ENCODE measurements at places on chromosomes 2 and 18.

GRCh38 chr2:76564734-76565133 is 854.0 kb upstream of the GCFC2 start:
- H3K27ac ChIP-seq: no peak overlapping the region
- H3K4me3 ChIP-seq: no peak overlapping the region
- H3K27me3 ChIP-seq: no peaks in the 10 kb centered on the region

DNA sequence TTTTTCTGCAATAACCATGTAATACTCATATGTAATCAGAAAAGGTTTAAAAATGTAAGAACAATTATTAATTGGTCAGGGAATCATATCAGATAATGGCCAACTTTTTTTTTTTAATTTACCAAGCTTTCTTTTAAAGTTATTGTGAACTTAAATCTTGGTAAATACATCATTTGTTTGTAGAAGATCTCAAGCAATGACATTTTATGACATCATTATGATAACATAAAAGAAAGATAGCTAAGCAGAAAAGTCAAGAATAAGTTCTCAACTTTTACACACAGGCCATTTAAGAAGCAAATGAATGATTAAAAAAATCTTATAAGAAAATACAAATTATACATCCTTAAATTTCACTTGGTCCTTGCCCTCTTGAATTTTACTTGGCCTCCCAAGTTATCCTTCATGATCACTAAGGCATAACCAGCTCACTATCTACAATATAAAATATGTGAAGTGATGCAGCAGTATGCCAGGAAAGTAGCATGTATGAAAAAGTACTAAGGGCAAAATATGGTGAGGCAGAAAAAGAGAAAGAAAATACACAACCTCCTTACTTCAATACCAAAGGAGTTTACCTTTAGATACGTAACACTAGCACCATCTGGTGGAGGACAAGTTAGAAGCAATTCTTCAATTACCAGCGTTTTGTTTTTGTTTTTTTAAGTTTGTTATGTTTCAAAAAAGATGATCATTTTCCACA is 116.6 kb downstream of the SRBD1 start:
- H3K4me3 ChIP-seq: no peak overlapping the region
- H3K27me3 ChIP-seq: no peaks in the 10 kb centered on the region
- peak; percentile 69 for DNase-seq
- no peaks in the 10 kb centered on the region for H3K36me3 ChIP-seq

GRCh38 chr2:157933160-157933920 is 57.2 kb upstream of the ACVR1 start:
- no peak overlapping the region for H3K27ac ChIP-seq
- no peaks in the 10 kb centered on the region for H3K36me3 ChIP-seq
- H3K4me1 ChIP-seq: no peaks in the 10 kb centered on the region
- peaks cover 3% of the 10 kb centered on the region for H3K27me3 ChIP-seq
- H3K4me3 ChIP-seq: no peak overlapping the region

DNA sequence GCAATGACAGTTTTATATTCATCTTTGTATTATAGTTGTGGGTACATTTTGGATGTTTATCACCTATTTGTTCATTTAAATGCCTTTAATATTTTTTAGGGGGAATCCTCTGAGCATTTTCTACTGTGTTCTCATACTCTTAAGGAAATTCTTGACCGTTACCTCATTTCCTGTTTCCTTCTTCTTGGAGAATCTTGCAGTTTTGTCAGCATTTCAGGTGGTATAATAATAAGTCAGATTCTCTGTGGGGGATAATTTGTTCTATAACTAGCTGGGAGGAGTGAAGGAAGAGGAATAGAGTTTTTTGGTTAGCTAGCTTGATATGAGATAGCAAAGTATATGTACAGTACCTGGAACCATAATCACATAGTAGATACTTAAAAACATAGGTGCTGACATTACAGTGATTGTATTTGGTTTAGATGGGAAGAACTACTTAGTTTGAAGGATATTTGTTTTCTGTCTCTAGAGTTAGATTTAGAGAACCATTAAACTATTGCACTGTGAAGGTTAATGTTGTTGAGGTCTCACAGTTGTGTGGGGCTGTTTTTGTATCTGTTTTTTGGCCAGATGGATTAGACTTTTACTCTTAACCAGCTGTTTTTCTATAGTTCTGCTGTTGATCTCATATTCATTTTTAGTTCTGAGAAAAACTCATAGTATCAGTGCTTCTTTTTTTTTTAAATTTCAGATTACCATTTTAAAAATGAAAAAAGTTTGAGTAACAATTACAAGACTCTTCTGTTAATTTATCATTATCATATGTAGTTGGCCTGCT is 14.2 kb downstream of the MTX2 start:
- no peak overlapping the region for H3K27ac ChIP-seq
- no peaks in the 10 kb centered on the region for H3K4me1 ChIP-seq
- DNase-seq: no peak
- H3K27me3 ChIP-seq: no peaks in the 10 kb centered on the region
- no peaks in the 10 kb centered on the region for H3K36me3 ChIP-seq
- no peak overlapping the region for H3K4me3 ChIP-seq

DNA sequence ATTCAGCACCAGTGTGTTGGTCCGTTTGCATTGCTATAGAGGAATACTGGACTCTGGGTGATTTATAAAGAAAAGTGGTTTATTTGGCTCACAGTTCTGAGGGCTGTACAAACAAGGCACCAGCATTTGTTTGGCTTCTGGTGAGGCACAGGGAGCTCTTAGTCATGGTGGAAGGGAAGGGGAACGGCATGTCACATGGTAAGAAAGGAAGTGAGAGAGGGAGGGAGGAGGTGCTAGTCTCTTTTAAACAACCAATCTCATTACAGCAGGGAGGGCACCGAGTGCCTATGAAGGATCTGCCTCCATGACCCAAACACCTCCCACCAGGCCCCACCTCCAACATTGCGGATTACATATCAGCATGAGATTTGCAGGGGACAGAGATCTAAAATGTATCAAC is 143.9 kb upstream of the DLX2 start:
- H3K36me3 ChIP-seq: no peaks in the 10 kb centered on the region
- no peaks in the 10 kb centered on the region for H3K4me1 ChIP-seq
- peak; percentile 24 for DNase-seq
- H3K27me3 ChIP-seq: no peaks in the 10 kb centered on the region
- no peak overlapping the region for H3K4me3 ChIP-seq

- H3K4me1 ChIP-seq: no peaks in the 10 kb centered on the region
- no peak overlapping the region for H3K4me3 ChIP-seq
- DNase-seq: no peak
- H3K27ac ChIP-seq: no peak overlapping the region
- peaks cover 10% of the 10 kb centered on the region for H3K27me3 ChIP-seq
Measured at GRCh38 chr2:177759443-177759842, 313.1 kb downstream of the PDE11A start.

DNA sequence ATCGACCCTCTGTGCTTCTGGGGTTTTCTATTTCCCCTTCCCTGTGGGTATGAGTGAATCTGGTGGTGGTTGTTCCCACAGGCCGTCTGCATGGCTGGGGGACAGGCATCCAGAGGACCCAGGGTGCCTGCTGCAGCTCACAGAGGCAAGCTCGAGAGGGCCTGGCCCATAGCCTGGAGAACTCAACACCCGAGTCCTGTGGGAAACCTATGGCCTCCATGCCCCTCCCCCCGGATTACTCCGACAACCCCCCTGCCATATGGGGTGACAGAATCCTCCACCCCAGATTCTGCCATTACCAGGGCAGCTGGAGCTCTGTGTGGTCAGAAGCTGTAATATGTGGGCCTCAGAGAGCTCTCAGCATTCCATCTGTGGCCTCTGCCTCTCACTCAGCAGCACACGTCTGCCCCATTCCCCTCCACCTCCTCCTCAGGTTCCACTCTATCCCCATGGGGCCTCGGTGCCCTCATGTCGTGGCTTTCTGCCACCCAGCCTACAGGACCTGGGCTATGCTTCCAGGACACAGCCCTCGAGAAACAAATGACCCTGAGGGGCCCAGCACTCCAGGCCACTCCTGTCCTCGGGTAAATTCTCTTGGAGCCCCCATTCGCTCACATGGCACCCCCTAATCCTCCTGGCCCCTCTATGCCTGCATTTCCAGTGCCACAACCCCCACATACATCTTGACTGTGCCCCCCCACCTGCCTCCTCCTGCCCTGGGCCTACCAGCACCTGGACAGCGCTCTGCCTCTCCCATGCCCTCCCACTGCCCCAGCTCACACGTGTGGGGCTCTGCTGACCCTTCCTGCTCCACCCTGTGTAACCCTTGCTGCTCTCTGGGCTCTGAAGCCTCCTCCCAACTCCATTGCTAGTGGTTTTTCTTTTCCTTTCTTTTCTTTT is 3.6 kb downstream of the MZT2A start:
- H3K27me3 ChIP-seq: no peaks in the 10 kb centered on the region
- H3K4me1 ChIP-seq: peaks cover 21% of the 10 kb centered on the region
- H3K4me3 ChIP-seq: no peak overlapping the region
- H3K27ac ChIP-seq: no peak overlapping the region
- H3K36me3 ChIP-seq: no peaks in the 10 kb centered on the region
- DNase-seq: no peak

GRCh38 chr2:57156231-57156924 is 890.2 kb upstream of the VRK2 start:
- no peaks in the 10 kb centered on the region for H3K4me1 ChIP-seq
- H3K27me3 ChIP-seq: no peaks in the 10 kb centered on the region

DNA sequence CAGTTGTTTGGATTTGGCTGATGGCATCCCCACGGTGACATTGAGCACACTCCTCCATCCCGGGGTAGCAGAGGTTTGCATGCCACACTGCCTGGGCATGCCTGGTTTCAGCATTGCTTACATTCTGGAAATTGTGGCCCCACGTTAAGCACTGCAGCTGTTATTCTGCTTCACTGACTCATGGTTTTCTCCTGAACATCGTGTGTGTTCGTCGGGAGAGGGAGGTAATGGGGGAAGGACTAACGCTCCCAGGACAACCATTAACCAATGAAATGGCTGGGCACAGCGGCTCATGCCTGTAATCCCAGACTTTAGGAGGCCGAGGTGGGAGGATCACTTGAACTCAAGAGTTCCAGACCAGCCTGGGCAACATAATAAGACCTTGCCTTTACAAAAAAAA is 28.2 kb upstream of the YWHAQ start:
- no peak overlapping the region for H3K4me3 ChIP-seq
- H3K4me1 ChIP-seq: peaks cover 13% of the 10 kb centered on the region
- no peaks in the 10 kb centered on the region for H3K36me3 ChIP-seq
- H3K27ac ChIP-seq: no peak overlapping the region
- no peaks in the 10 kb centered on the region for H3K27me3 ChIP-seq

GRCh38 chr2:113986762-113987290 is 96.9 kb downstream of the ACTR3 start:
- H3K4me1 ChIP-seq: no peaks in the 10 kb centered on the region
- H3K27me3 ChIP-seq: no peaks in the 10 kb centered on the region
- no peaks in the 10 kb centered on the region for H3K36me3 ChIP-seq
- DNase-seq: no peak
- H3K27ac ChIP-seq: no peak overlapping the region

- H3K27me3 ChIP-seq: peaks cover 6% of the 10 kb centered on the region
- H3K4me1 ChIP-seq: no peaks in the 10 kb centered on the region
- no peaks in the 10 kb centered on the region for H3K36me3 ChIP-seq
- H3K4me3 ChIP-seq: no peak overlapping the region
- H3K27ac ChIP-seq: no peak overlapping the region
- DNase-seq: no peak
Measured at GRCh38 chr2:69086466-69086865, 73.5 kb downstream of the ANTXR1 start.

DNA sequence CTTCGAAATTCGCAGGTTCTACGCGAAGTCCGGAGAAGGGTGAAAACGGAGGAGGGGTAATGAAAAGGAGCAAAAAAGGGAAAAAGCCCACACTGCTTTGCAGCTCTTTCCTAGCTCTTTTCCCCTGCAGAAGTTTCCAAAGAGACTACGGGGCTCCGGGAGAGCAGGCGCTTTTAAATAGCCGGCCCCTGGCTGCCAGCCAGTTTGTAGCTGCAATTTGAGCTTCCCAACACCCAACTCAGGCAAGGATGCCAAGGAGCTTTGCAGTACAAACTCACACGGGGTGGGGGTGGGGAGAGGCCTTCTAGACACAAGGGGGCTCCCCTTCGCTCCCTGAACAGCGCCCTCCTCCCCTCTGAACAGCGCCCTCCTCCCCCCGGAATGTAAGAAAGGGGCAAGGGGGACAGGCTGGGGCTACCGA is at the start of gene IGFBP5:
IGFBP5 (minus strand) TSS at position 149 of the 421 bp plus-strand sequence. CDS start 774 bp downstream, outside the sequence.
- H3K4me1 ChIP-seq: peaks cover 26% of the 10 kb centered on the region
- H3K36me3 ChIP-seq: no peaks in the 10 kb centered on the region
- no peak for DNase-seq
- no peak within 1 kb of the TSS for H3K27ac ChIP-seq

- DNase-seq: no peak
- H3K4me3 ChIP-seq: no peak overlapping the region
- no peaks in the 10 kb centered on the region for H3K27me3 ChIP-seq
- H3K27ac ChIP-seq: no peak overlapping the region
Measured at GRCh38 chr18:52046842-52047241, 293.2 kb upstream of the DCC start.

DNA sequence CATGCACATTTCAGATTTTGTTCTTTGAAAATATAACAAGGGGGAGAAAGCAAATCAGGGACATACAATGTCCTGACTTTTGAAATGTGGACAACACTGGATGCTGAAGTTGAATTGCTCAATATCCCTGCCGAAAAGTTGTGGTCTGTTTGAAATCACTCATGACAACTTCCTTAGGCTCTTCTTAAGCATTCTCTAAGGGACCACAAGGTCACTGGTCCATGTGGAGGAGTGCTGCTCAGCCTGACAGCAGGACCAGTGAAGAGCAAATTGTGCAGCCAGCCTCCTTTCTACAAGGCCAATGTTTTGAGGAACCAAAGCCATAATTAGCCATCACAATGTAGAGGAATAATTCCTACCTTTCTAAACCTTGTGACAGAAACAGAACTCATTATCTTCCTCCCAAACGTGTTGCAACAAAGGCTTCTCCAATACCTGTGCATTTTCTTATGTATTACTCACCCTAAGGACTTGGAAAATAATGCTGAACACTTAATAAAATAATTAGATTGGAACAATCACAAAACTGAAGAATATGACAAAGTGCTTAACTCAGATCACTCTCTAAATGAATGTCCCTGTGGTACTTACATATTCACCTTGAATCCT is 1477.6 kb upstream of the NXPH2 start:
- no peak overlapping the region for H3K4me3 ChIP-seq
- H3K27ac ChIP-seq: no peak overlapping the region
- H3K27me3 ChIP-seq: no peaks in the 10 kb centered on the region
- DNase-seq: no peak

GRCh38 chr2:105489168-105489878 is 90.5 kb upstream of the FHL2 start:
- no peaks in the 10 kb centered on the region for H3K36me3 ChIP-seq
- H3K27me3 ChIP-seq: no peaks in the 10 kb centered on the region
- no peak for DNase-seq
